Dorsolateral prefrontal cortex (tissue), 122 donors: ENCODE measurements at places on chromosomes 5 and 9.

DNA sequence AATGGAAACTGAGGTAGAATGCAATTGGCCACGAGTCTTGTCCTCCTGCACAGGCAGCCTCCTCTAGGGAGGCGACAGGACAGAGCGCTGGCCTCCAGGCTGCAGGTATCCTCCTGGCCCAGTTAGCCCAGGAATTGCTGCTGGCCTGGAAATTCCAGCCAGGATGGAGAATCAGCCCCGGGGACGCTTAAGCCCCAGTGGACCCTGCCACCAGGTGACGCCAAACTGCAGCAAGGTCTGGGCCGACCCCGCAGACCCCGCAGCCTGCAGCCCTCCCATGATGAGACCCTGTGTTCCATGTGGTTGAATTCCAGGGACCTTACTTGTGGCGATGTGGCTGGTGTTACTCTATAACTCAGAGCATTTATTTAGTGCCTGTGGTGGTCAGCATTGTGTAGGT lies 7.3 kb downstream of the CACFD1 start:
- no peak for DNase-seq

- DNase-seq = no peak
Observed at GRCh38 chr9:129949821-129950220, 93.2 kb downstream of the FNBP1 start.

- no peak for DNase-seq
Observed at GRCh38 chr5:134736173-134736812, 2.1 kb upstream of the CAMLG start.

DNA sequence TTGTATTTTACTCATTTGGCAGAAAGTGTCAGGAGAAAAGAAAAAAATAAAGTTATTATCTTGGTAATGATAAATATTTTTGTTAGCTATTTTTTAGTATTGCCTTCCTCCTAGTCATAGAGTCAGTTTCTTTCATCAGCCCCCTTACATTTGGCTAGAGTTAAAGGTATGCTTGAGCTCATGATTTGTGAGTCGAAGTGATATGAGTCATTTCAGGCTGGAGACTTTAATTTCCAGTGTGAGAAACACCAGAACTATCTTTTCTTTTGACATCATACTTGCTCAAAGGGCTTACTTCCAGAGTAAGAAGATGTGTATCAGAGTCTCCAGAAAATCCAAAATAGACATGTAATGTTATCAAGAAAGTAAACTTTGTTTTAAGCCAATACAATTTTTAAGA lies 746.7 kb upstream of the TYRP1 start:
- no peak for DNase-seq

DNA sequence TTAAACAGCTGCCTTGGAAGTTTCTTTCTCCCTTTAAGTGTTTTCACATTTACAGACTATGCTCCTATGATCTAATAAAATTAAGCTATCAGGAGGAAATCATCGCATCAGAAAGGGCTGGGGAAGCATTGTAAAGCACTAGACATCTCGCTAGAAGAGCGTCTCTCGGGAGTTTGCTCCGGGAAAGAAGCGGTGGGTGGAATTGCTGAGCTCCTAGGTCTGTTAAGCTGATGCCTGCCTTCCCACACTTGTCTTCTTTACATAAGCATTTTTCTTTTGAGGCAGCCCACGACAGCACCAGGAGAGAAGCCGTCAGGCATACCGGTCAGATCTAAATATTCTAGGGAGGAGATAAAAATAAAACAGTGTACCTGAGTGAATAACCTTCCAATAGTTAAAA lies 541.7 kb upstream of the TUSC1 start:
- no peak for DNase-seq

- DNase-seq = no peak
Observed at GRCh38 chr5:126081209-126081608, 342.0 kb upstream of the GRAMD2B start.

- no peak for DNase-seq
Observed at GRCh38 chr9:120767451-120767850, 25.8 kb downstream of the FBXW2 start.

- DNase-seq = no peak
Observed at GRCh38 chr5:174167080-174167910, 121.8 kb downstream of the NSG2 start.
